Activated T-helper 1 cell treated with Interleukin-2 at 50 U/mL for 16 hours (primary cell): ENCODE measurements at places on chromosomes 11 and 22.

DNA sequence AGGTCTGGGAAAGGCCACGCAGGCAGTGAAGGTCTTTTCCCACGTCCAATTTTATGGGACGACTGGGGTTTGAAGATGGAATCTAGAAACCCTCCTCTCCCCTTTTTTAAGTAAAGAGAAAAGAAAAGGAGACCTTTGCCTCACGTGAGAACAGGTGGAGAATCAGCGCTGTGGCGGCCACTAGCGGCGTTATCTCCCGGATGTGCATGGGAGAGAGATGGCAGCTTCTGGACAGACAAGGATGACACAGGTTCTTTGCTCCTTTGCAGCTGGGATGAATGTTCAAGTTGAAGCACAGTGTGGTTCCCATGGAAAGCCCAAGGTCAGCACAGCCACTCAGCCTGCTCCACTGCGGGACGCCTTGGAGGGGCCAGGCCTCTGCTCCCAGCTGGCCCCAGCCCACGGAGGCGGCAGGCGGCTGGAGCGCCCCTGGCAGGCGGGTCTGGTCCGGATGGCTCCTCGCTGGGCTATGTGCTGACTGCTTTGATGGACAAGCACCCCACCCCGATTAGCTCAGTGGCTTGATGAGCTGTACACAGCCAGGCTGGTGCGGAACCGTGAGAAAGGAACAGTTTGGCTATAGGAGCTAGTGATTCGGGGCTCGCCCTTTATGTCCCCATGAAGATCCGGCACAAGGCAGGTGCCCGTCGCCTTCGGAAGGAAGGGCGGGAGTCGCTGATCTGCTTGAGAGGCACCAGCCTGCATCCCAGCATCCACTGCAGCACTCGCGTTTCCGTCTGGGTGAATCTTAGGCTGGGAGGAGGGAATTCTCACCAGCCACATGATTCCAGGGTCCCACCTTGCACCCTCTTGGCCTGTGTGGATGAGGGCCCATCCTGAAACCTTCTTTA is 14.5 kb upstream of the BID start:
- no peak for DNase-seq

DNA sequence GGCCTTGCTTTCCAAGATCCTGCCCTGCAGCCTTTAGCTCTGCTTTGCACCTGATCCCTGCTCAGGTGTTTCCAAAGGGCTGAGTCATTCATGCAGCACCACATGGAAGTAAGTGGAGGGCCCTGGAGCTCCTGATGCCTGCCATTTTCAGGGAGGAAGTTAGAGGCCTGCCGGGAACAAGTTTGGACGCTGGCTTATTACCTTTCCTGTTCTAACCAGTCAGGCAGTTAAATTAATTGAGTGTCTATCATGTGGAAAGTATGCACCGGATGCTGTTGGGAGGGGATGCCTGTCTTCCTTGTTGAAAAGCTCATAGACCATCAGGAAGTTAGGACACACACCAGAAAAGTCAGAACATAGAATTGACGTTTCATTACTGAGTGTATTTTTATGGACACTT is 73.7 kb upstream of the PLET1 start:
- no peak for DNase-seq

GRCh38 chr11:108034952-108035351 is 26.3 kb downstream of the CUL5 start:
- DNase-seq: no peak

- no peak for DNase-seq
Observed at GRCh38 chr22:33350961-33351360, 292.8 kb upstream of the SYN3 start.

DNA sequence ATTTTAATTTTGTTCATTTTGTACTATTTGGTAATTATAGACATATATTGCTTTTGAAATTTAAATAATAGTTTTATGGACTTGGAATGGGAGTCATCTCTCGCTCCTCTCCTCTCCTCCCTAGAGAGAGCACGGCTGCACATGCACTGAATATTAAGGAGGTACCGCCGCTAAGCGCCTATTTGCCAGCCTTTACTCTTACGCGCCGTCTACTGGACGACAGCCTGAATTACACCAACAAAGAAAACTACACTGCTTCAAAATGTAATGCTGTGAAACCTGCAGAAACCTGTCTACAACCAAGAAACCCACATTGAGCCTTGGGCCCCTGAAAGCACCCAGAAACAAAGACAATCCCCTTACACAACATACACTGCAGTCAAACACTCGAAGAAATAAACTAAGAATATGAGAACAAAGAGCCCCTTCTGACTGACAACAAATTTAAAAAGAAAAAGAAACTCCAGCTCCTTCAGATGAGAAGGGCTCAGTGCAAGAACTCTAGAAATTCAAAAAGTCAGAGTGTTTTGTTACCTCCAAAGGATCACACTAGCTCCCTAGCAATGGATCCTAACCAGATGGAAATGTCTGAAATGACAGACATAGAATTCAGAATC is 737.2 kb downstream of the LRRC4C start:
- no peak for DNase-seq
